ENCODE measurements at places on chromosomes 6 and 20.

DNA sequence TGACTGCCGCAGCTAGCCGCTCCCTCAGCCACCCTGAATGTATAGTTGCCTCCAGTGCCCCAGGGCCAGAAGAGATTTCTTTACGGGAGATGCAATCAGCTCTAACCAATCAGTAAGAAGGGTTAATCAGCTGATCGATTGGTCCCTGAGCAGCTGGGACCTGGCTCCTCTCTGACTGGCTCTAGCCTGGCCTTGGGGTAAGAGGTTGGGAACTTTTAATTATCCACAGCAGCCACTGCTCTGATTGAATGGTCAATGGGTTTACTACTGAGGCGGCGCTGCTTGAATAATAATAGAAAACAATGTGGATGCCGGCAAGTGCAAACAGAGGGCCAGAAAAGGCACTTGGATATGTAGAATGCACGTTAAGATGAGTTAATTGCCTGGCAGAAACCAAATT lies 99.8 kb downstream of the TFAP2A start:
- DNase-seq: no peak

- no peak for DNase-seq
Observed at GRCh38 chr20:58908941-58909340, 56.4 kb downstream of the GNAS start.

- DNase-seq: no peak
Observed at GRCh38 chr6:4460586-4461475, 315.4 kb upstream of the CDYL start.

- peak; percentile 87 for DNase-seq
Observed at GRCh38 chr6:146700078-146700686, 101.4 kb downstream of the ADGB start.

DNA sequence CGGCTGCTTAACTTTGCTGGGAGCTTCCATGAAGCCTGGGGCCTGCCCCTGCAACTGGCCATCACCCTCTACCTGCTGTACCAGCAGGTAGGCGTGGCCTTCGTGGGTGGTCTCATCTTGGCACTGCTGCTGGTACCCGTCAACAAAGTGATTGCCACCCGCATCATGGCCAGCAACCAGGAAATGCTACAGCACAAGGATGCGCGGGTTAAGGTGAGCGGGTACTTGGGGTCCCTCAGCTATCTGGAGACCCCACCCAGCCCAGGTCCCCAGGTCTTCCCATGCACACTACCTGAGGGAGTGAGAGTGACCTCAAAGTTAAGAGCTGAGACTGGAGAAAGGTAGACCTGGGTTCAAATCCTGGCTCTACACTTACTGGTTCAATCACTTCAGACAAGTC lies 5.8 kb downstream of the ABCC10 start:
- no peak for DNase-seq

- no peak for DNase-seq
Observed at GRCh38 chr6:157768304-157768703, 54.7 kb upstream of the SNX9 start.

- DNase-seq: no peak
Observed at GRCh38 chr6:43267619-43268354, 24.5 kb downstream of the TTBK1 start.

GRCh38 chr6:94645191-94645590 lies 932.1 kb upstream of the MANEA start:
- DNase-seq: no peak

- no peak for DNase-seq
Observed at GRCh38 chr20:49951151-49951550, 15.0 kb downstream of the RNF114 start.

DNA sequence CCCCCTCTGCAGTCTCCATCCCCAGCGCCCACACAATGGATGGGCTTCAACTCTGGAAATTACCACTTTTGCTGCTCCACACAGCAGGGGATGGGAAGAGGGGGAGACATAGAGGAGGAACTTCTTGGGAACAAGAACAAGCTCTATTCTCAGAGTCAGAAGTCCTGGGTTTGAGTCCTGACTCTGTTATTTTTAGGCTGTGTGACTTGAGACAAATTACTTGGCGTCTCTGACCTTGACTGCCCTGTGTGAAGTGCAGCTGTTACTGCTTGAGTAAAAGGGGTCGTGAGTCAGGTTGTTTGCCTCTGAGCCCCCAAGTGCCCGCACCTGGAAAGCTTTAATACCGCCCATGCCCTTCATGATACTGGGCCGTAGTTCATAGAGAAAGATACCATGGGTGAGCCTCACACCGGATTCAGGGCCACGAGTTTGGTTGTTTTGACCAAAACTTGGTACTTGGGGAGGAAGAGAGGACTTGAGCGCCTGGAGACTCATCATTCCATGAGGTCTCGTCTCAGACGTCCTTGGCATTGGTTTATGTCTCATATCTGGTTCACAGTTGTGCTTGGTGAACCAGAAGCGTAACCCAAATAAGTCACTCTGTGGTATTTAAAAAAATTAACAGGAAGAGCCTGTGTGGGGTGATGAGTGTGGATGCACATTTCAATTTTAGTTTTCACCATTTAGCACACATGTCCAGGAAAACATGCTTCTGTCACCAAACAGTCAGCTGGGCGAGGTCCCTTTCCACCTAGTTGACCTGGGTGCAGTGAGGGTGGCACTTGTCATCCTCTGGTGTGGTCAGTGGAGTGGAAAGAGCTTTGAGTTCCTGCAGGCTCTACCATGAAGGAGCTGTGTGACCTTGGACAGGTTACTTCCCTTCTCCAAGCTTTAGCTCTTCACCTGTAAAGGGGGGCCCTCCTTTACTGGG lies 75.6 kb downstream of the CDC5L start:
- no peak for DNase-seq

GRCh38 chr6:98931696-98932095 lies 16.1 kb downstream of the FBXL4 start:
- no peak for DNase-seq

- no peak for DNase-seq
Observed at GRCh38 chr6:3229566-3230178, 2.2 kb upstream of the TUBB2B start.

- DNase-seq: peak; percentile 20
Observed at GRCh38 chr6:152356662-152357061, 280.5 kb downstream of the SYNE1 start.

DNA sequence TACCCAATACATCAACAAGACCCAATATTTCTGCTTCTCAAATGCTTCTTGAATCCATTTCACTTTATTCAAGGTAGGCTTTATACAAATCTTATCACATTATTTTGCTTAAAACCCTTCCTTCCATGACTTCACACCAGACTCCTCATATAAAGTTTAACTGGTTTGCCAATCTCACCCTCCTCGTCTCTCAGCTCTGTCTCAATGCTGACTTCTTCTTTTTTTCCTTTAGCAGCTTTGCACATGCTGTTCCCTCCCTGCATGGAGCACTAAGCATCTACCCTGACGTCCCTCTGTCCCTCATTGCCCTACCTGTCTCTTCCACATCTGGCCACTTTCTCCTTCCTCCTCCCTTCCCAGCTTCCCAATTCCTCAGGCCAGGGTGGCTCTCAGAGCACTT lies 31.4 kb downstream of the KCNK17 start:
- no peak for DNase-seq

- peak; percentile 49 for DNase-seq
Observed at GRCh38 chr6:73695619-73696421, at the start of gene CD109. CD109 (plus strand) TSS chr6:73696203; CDS start chr6:73696216, 13 bp downstream.

GRCh38 chr6:158021814-158022748 lies 40.4 kb downstream of the SYNJ2 start:
- no peak for DNase-seq

DNA sequence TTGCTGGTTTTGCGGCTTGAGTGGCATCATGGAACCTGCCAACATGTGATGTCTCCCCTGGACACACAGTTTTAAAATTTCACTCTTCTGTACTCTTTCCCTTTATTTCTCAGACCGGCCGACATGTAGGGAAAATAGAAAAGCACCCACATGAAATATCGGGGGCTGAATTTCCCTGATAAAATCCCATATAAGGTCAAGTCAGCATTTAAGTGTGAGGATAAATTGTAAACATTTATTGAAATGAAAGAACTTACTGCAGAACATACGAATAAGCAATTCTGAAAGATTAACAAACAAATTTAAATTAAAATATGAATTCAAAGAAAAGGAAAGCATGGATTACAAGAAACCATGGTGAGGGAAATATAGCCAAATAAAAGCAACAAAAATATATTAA lies 345.5 kb downstream of the EPHA7 start:
- DNase-seq: no peak

GRCh38 chr6:158835616-158836221 lies 16.6 kb upstream of the EZR start:
- peak; percentile 86 for DNase-seq

- no peak for DNase-seq
Observed at GRCh38 chr20:24701668-24702067, 232.2 kb downstream of the SYNDIG1 start.

DNA sequence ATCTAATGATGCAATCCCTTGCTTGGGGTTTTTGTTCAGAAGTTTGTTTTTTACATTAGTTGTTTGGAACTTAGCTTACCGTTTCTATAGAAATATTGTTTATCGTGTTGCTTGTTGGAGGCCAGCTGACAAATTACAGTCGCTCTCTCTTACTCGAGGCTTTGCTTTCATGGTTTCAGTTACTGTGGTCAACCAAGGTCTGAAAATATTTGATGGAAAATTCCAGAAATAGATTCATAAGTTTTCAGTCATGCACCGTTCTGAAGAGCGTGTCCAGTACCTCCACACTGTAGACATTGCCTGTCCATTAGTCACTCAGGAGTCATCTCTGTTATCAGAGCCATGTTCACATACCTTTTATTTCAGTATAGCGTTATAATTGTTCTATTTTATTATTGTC lies 47.9 kb downstream of the DEK start:
- DNase-seq: no peak

GRCh38 chr6:62367601-62368000 lies 81.6 kb upstream of the KHDRBS2 start:
- DNase-seq: peak; percentile 24
